ENCODE measurements at places on chromosomes 4 and X. TPM values are rescaled to one million over a fixed set of nuclear protein-coding genes. Genes with fewer than 3 reads are reported as not detected.

DNA sequence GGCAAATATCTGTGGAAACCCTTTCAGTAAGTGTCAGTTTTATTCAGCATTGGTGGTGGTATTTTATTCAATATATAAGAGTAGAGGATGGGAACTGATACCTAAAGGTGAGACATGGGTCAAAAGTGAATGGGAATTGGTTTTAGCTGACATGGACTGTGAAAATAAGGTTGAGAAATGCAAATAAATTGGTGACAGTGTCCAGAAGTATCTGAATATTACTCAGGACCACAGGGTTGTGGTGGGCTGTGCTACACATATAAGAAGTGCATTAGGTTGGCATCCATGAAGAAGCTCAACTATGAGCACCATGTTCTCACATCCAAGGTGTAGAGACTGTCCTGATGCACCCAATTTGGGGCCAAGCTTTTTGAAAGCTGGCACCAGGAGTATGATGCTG, 45.0 kb downstream of the ETDC start:
- no peak for DNase-seq

- DNase-seq, result no peak
Observed at GRCh38 chr4:152359208-152360044, 176.5 kb downstream of the FBXW7 start.

GRCh38 chrX:16444353-16444752, 205.6 kb upstream of the S100G start:
- no peak for DNase-seq

GRCh38 chr4:183399616-183400015, 44.8 kb upstream of the CDKN2AIP start:
- no peak for DNase-seq

Gene STBD1
- polyA plus RNA-seq, result 2.2 TPM

GRCh38 chrX:111444881-111445280, 32.9 kb upstream of the DCX start:
- no peak for DNase-seq

GRCh38 chr4:4350909-4351308, 36.0 kb upstream of the NSG1 start:
- no peak for DNase-seq

Gene GLRB
- polyA plus RNA-seq, result 4.7 TPM

DNA sequence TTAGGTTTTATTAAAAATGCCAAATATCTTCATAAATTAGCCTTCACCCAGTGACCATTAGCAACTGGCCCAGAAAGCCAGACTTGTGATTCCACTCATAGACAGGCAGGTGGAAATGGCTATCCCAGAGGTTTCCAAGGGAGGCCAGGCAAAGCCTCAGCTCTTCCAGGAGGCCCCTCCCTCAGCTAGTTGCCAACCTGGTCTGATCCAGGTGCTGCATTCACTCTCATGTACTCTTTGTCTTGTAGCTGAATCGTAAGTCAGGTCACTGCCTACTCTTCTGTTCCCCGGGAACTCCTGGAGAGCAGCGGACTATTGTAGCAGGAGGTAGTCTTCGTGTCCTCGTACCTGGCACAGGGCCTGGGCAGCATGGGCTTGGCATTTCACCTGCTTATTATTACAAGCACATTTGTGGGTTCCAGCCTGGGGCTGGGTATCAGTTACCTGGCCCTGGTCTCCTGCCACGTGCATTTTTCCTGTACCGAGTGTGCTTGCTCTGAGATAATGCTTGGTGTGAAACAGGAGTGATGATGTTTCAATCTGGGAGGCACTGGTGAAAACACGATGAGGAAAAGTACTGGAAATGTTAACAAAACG, 101.6 kb downstream of the FAM193A start:
- no peak for DNase-seq

DNA sequence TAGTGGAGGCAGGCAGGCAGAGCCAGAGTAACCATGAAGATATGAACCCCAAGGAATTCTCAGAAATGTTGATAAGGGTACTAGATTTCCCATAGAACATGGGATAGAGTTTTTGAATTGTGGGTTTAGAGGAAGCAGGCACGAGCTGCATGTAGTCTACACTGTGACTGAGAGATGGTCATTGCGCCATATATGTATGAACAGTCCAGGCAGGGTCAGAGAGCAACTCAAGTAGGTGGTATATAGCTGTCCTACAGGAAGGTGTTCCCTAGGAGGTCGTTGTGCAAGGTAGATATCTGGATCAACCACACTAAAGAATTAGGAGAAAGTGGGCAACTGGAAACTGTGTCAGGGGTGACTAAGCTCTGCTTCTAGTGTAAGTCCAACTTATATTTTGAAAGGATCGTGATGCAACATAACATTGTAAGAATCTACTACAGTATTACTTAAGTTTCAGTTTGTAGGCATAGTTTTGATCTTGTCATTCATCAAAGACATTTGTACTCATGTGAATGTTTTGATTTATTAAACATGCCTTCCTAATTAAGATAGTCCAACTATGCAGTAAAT, 94.6 kb downstream of the HPGD start:
- DNase-seq, result no peak

Gene AKAP4
- not detected for polyA plus RNA-seq

DNA sequence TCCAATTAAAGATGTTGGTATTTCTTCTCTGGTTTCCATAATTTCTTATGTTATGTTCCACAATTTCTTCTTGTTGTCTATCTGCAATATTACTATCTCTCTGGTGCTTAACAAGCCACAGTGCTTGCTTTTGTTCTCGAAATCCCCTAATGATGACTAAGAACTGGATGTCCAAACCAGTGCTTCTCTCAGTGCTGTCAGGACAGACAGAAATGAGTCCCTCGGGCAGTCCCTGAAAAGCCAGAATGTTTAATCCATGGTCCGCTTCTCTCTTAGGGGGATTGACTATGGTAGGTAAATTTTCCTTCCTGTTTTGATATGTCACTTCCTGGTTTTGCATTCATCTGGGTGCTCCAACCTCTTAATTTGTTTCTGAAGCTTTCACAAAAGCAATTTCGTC, 321.6 kb upstream of the PCDH10 start:
- DNase-seq, result no peak

DNA sequence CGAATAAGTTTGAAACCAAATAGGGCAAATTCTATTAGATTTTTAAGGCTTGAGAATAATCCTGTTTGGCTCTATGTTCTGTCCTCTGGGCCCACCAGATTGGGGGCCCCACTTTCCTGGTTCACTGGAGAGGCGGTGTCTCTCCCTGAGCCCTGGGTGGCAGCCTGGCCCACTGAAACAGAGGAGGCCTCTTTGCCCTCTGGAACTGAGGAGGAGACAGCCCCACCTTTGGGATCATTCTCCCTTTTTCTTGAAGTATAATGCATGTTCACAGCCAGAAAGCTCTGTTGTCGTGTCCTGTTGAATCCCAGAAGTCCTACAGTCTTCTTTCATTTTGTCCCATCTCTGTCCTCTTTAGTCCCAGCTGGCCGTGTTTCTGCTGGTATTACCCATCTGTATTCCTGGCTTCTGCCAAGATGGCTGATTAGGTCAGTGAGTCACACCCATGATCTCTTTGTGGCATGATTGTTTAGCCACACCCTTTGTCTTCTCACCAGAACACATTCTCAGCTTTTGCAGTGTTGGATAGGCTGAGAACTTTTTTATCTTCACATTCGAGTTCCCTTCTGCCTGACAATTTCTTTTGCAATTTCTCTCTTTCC, 8.1 kb upstream of the TBC1D25 start:
- no peak for DNase-seq

GRCh38 chrX:112865464-112866025, 24.9 kb upstream of the AMOT start:
- DNase-seq, result no peak

Gene FAM9B
- not detected for polyA plus RNA-seq

Gene CXorf65
- 0.52 TPM for polyA plus RNA-seq

Gene FGFBP2
- 0.20 TPM for polyA plus RNA-seq

Gene PCDH11X
- polyA plus RNA-seq, result 2.0 TPM

Gene ZNF141
- 35.8 TPM for polyA plus RNA-seq

DNA sequence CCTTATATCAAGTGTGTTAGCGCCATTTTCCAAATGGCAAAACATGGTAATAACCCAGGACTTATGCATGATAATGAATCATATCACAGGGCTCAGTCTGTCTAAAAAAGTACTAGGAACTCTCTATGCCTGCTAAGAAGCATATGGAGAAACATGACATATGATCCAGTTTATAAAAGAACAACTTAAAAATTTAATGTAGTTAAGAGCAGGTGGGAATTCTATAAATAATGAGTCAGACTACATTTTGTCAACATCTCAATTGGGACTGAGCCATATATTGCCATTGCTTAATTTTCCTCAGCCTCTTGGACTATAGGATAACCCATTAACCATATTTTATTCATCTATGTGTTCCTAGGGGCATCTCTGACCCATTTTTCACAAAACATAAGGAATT, 360.4 kb upstream of the AGA start:
- DNase-seq, result no peak

GRCh38 chr4:167469436-167469835, 235.1 kb upstream of the SPOCK3 start:
- no peak for DNase-seq

- no peak for DNase-seq
Observed at GRCh38 chrX:26071618-26072017, 66.5 kb upstream of the MAGEB18 start.

- no peak for DNase-seq
Observed at GRCh38 chrX:123728016-123728415, 4.8 kb downstream of the THOC2 start.

Gene ARSJ
- polyA plus RNA-seq, result 7.8 TPM

Gene MND1
- polyA plus RNA-seq, result 8.8 TPM

DNA sequence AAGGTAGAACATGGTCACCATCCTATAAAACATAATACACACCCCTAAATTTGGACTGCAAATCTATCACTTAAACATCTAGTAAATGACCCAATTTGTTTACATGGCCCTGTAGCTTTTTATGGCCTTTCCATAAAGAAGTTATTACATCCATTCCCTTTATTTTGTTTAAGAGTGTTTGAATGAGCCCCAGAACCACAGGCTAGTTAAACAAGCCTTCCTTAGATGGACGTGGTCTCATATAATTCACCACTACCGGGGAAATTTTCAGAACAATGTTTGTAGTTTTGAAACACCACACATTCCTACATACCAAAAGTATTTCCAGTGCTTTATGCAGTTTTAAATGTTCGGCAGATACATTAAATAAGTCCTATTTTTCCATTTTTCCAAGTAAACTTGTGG, 12.3 kb downstream of the PDGFC start:
- DNase-seq, result no peak

Gene GAGE12J
- polyA plus RNA-seq, result not detected

Measured in left lung (tissue), 14 donors.